ENCODE measurements at places on chromosomes 5 and 9.
A peak's percentile ranks its signal among the peaks of the same experiment; 100 is the strongest.

DNA sequence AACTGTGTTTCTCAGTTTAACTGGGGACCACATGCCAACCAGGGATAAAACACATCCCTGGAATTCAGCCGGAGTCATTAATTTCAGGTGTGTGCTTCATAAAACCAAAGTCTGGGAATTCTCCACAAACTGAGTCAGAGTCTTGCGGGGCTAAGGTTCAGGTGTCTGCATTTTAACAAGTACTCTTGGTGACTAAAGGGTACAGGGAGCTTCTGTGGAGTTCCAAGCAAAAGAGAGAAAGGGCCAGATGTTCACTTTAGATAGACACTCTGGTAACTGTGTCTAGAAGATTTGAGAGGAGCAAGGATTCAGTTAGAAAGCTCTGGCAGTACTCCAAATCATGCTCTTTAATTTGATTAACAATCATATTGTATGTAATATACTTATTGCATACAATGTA is 4.0 kb downstream of the NADK2 start:
- DNase-seq: no peak

- no peak for DNase-seq
Observed at GRCh38 chr9:7147121-7148090, 389.6 kb downstream of the KDM4C start.

- peak; percentile 62 for DNase-seq
Observed at GRCh38 chr5:55234121-55234700, 803 bp upstream of the CCNO start.

DNA sequence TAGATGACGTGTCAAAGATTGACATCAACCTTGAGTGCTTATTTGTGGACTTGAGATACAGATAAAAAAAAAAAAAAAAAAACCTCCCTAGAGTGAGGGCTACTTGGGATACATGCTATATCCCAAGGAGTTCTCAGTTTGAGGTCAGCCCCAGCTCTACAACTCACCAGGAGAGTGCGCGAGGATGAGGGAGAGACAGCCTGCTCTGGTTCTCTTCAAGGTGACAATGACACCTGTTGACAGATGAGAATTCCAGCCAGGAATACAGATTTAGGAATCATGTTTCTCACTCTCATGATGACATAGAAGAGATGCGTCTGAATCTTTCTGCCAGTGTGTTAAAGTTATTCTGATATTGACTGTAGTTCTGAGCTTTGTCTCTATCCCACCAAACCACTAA is 24.9 kb upstream of the ARHGAP26 start:
- DNase-seq: no peak
